NCI-H524 treated with DMSO at 0.1 percent for 48 hours (cell line): ENCODE measurements at places on chromosomes 5 and 9.

- DNase-seq: no peak
Measured at GRCh38 chr9:131228988-131229387, 47.3 kb downstream of the FAM78A start.

DNA sequence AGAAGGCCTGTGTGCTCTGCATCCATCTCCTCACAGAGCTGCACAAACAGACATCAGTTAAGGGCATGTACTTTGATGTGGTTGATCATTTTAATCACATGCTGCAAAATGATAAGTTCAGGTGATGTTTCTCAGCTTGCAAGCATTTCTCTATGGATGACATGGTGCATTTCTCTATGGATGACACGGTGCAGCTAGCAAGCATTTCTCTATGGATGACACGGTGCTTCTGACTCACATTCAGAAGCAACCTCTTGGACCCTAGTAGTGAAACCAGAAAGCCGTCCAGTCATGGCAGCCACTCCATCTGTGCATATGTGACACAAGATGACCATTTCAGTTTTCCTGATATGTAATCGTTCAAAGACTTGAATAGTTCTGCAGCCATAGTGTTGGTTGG lies 24.1 kb upstream of the RNF20 start:
- no peak for DNase-seq

DNA sequence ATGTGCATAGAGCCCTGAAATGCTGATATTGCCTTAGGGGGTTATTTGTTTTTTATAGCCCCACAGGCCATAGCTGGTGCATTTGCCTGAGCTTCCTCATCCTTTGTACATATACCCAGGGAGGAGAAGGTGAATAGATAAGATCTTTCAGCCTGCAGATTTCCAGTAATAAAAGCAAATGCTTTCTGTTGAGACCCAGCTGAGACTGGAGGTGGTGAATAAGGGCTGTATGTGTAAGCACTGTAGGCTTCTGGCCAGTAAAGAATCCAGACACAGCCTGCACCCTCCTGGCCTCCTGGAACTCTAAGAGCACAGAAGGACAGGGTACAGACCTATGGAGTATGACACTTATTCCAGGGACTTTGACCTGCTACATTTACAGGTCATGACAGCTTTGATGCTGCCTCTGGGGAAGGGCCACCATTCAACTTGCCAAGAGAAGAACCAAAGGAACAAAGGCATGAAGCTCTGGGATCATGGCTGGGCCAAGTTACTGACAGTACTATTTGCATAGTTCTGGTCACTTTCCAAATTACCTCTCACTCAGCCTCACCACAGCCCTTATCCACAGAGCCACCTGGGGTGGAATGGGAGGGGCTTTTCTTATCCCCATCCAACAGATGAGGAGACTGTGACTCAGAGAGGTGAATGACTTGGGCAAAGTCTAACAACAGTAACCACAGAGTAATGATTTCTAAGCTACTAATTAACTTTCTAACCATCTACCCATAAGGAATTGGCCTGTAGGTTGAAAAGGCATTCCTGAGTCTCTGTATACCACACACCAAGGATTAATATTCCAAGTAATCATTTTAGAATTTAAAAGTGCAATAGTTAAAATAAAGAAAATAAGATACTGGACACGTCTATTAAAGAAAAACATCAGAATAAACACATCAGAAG lies 604.5 kb upstream of the KLF4 start:
- no peak for DNase-seq

GRCh38 chr5:180160789-180161188 lies 48.2 kb downstream of the RASGEF1C start:
- no peak for DNase-seq

DNA sequence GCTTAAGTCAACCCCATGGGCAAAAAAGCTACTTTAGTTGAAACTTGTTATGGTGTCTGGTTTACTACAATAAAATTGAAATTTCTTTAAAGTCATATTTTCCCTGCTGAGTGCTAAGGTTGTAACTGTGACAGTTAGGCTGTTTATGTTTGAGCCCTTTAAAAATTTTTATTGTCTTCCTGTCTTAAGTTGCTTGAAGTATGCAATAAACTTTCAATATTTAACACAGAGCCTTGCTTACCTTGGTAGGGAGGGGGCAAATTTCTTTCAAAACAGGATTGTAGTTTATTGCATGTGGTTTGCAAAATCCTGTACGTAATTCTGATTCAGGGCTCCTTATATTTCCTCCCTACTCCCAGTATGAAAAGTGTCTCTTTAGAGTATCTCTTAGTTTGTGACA lies 465.5 kb upstream of the ACTBL2 start:
- DNase-seq: no peak

- no peak for DNase-seq
Measured at GRCh38 chr5:143771189-143771588, 40.8 kb upstream of the HMHB1 start.

GRCh38 chr9:136494012-136494411 lies 11.2 kb upstream of the SEC16A start:
- DNase-seq: no peak

GRCh38 chr9:108395421-108395820 lies 460.4 kb downstream of the ACTL7B start:
- DNase-seq: no peak
